ENCODE measurements at places on chromosomes 6 and 20.

DNA sequence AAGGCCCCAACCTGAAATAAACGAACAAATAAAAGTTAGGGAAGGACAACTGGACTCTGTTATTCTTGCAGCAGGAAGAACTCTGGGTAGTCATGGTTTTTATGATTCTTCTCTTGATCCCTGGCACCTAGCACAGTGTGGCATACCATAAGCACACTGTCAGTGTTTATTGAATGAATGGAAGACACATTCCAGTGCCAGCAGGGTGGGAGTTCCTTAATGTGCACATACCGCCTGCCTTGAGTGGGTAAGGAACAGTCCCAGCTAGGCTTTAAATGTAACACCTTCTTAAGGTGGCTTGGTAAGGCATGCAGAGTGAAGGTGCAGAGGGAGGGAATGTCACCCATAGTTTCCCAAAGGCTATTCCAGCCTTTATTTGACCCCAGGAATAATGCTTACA is 162.9 kb upstream of the CEP162 start:
- DNase-seq: no peak

- DNase-seq: no peak
These were observed 41.5 kb upstream of the GJA1 start for GRCh38 chr6:121393731-121394505.

- DNase-seq: no peak
These were observed 6.8 kb upstream of the TSHZ2 start for GRCh38 chr20:52965380-52965779.

DNA sequence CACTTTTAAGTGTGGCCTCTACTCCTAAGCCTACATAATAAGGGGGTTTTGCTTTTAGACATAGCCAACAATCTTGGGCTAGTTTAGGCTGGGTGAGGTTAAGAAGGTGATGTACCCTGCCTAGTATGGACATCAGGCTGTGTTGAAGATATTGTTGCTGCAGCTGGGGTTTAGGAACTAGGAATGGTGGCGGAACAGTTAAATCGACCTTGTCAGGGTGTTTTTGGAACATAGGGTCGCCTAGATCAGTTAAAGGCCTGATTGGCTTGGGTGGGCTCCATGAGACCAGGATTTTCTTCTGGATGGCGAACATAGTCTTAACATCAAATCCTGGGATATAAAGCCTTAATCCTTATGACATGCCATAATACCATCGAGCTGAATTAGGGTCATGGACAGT is 156.1 kb downstream of the TRIM27 start:
- DNase-seq: no peak

- DNase-seq: no peak
These were observed 28.4 kb upstream of the APMAP start for GRCh38 chr20:25020901-25021301.

DNA sequence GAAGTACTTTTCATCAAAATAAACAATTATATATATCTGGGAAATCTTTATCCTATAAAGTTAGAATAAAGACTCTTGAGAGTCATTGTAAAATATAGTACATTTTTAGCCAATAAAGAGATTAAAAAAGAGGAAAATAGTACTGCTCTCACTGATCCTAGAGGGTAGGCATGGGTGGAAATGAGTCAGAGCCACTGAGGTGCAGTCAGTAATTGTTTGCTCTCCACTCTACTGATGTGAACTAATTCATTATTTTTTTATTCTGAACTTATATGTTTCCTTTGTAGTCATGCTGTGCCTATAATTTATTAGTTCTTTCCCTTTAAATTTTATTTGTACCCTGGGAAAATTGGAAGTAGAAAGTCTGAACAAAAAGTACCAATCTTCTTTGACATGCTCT is 1359.4 kb upstream of the GJE1 start:
- no peak for DNase-seq

- DNase-seq: no peak
These were observed 1.1 kb upstream of the ULBP1 start for GRCh38 chr6:149962461-149963211.

GRCh38 chr20:31565699-31566318 is 39.3 kb upstream of the ID1 start:
- DNase-seq: no peak

DNA sequence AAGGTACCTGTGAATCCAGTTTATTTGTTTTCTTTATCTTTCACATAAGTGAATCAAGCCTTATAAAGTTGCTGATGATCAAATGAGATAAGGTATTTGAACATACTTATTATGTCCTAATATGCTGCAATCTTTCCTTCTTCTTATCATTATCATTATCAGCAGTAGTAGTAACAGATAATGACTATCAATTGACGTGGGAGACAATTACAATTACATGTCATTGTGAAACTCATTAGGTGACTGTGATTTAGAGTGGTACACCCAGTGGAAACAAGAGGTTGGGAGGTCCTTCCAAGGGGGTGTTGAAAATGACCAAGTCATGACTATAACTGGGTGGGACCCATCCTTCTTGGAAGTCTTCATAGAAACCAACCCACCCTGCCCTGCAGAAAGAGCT is 2.8 kb downstream of the CLIC5 start:
- DNase-seq: no peak

GRCh38 chr6:15952231-15953151 is 176.4 kb upstream of the MYLIP start:
- no peak for DNase-seq

- no peak for DNase-seq
These were observed 87.8 kb downstream of the PLCB4 start for GRCh38 chr20:9156529-9157280.

GRCh38 chr6:130368576-130368975 is 2.8 kb downstream of the TMEM200A start:
- DNase-seq: no peak

- DNase-seq: no peak
These were observed 76.0 kb downstream of the SLX4IP start for GRCh38 chr20:10511170-10511508.

- DNase-seq: no peak
These were observed 313.7 kb upstream of the TBX18 start for GRCh38 chr6:85078058-85078457.

- no peak for DNase-seq
These were observed 1.1 kb downstream of the RAB32 start for GRCh38 chr6:146544616-146545182.

DNA sequence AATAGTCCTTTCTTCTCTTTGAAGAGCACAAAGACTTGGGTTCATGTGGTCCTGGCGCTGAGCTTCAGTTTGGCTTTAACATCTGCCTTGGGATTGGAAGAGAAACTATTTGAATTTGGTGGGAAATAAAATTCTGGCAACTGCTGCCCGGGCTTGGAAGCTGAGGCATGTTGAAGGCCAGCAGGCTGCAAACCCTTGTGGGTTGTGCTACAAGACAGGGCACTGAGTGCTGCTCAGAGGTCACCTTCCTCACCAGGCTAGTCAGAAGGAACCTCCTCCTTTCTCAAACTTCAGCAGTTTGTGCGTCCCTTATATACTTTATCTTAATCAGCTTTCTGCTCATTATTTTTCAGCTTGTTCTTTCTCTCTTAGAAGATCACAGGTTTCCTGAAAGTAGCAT is 238.4 kb upstream of the TBX18 start:
- DNase-seq: no peak

DNA sequence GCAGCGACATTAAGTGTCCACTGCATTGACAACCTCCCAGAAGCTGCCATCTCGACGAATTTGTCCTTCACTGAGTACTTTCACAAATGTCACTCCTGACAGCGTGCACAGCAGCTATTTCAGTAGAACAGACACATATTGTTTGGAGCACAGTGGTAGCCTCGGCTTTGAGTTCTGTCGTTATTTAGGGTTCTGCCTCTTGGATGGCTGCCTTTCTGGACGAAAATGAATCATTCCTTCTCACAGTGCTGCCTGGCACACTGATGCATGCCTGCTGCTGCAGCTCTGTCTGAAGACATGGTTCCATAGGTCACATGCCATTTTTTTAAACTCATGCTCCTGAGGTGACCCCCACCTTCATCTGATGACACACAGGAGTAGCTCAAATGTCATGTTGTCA is 477.0 kb downstream of the C6orf118 start:
- no peak for DNase-seq

DNA sequence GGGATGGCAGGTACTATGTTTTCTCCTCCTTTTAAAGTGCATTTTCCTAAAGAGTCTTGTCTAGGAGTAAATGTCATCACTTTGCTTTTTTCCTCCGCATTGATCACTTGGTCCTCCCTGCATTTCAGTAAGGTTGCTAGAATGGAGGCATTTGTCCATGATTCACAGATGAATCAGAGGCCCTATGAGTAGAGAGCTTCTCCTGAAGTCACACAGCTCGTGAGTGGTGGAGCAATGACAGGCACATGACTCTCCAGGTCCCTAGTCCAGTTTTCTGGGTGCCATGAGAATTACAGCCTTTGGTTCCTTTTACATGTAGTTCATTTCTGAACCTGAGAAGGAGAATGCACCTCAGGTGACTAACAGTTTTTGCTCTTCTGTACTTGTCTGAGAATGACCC is 50.5 kb downstream of the HLA-A start:
- no peak for DNase-seq

GRCh38 chr6:145818796-145819195 is 4.2 kb upstream of the FBXO30 start:
- no peak for DNase-seq

DNA sequence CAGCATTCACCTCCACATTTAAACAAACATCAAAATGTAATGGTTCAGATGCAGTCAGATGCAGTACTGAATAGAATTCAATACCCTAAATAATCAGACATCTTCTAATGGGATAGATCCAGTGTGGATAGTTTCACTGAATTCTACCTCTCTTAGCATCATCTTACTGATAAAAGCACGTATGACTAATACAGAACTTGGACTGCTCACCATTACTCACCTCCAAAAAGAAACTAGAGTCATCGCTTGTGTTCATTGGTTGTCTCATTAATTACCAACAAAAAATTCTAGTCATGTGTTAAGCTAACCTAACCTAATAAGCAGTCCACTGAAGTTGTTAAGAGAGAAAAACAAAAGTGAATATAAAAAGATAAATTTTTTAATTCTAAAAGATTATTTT is 165.9 kb upstream of the IRAK1BP1 start:
- no peak for DNase-seq
